ENCODE measurements at places on chromosomes 13 and 19.

- DNase-seq, result no peak
Measured at GRCh38 chr13:28442839-28443238, 52.1 kb downstream of the FLT1 start.

GRCh38 chr19:33811246-33811645, 14.6 kb downstream of the KCTD15 start:
- no peak for DNase-seq

DNA sequence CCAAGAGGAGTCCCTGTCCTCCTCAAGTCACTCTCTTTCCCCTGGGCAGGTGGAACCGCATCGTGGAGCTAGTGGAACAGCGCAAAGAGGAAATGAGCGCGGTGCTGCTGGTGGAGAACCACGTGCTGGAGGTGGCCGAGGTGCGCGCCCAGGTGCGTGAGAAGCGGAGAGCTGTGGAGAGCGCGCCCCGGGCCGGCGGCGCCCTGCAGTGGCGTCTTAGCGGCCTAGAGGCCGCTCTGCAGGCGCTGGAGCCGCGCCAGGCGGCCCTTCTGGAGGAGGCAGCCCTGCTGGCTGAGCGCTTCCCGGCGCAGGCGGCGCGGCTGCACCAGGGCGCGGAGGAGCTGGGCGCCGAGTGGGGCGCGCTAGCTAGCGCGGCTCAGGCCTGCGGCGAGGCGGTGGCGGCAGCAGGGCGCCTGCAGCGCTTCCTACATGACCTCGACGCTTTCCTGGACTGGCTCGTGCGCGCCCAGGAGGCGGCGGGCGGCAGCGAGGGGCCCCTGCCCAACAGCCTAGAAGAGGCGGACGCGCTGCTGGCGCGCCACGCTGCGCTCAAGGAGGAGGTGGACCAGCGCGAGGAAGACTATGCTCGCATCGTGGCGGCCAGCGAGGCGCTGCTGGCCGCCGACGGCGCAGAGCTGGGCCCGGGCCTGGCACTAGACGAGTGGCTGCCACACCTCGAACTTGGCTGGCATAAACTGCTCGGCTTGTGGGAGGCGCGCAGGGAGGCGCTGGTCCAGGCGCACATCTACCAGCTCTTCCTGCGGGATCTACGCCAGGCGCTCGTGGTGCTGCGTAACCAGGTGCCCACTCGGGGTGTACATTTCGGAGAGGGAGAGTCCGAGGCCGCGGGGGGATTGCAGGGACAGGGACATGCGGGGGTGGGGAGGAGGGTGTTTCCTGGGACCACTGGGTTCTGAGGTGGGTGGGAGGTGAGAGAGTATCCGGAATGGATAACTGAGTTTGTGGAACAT, 52.8 kb downstream of the SPTBN4 start:
- DNase-seq, result no peak

- DNase-seq, result no peak
Measured at GRCh38 chr13:79281339-79281747, 124.7 kb downstream of the RBM26 start.

DNA sequence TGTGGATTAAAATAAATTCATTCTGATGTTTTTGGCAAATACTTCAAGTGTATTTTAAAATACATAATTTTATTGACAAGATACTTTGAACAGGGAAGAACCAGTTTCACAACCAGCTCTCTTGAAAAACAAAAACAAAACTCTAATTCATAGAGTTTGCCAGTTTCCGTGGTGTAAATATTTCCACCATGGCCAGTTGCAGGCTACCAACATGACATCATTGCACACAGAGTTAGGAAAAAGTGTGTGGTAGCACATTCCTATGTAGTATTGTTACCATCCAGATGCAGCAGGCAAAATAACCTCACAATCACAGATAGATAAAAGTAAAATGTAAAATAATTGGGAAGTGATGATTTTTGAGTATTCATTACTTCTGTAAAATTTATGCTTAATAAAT, 7.7 kb upstream of the RNF113B start:
- no peak for DNase-seq

GRCh38 chr19:35609851-35610353, 2.6 kb upstream of the HAUS5 start:
- no peak for DNase-seq

DNA sequence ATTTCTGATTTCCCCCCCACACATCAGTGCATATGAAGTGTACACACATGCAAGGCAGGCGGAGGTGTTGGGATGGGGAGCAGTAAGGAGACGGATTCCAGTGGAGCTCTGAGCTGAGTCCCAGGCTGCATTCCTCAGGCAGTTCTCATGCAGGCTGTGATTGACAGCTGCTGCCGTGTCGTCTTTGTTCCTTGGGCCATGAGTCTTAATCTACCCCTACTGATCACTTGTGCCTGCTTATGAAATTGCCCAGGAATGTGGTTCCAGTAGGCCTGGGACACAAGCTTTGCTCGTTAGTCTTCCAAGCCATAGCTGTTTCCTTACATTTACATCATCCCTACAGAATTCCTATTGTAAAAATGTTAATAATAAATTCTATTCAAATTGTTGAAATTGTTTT, 1241.9 kb downstream of the UQCRFS1 start:
- no peak for DNase-seq

- DNase-seq, result no peak
Measured at GRCh38 chr13:46738055-46738454, 58.9 kb downstream of the ESD start.

DNA sequence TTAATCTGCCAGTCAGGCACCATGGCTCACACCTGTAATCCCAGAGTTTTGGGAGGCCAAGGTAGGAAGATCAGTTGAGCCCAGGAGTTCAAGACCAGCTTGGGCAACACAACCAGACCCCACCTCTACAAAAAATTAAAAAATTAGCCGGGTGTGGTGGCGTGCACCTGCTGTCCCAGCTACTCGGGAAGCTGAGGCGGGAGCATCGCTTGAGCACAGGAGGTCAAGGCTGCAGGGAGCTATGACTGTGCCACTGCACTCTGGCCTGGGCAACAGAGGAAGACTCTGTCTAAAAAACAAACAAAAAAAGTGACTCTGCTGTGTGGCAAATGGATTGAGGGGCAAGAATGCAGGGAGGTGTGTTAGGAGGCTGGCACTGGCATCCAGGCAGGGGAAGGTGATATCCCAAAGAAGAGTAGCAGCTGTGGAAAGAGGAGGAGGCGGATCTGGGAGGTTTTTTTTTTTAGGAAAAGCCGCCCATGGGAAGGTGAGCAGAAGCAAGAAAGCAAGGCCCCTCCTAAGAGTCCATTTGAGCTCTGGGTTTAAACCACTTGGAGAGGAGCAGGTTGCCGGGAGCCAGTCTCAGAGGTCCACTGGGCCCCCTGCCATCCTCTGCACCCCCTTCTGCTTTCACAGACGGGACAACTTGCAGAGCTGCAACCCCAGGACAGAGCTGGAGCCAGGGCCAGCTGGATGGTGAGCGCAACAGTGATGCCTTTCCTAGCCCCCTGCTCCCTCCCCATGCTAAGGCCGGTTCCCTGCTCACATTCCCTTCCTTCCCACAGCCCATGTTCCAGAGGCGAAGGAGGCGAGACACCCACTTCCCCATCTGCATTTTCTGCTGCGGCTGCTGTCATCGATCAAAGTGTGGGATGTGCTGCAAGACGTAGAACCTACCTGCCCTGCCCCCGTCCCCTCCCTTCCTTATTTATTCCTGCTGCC, 2.1 kb downstream of the HAMP start:
- DNase-seq, result no peak

- no peak for DNase-seq
Measured at GRCh38 chr19:11067356-11068113, 21.7 kb upstream of the LDLR start.

- DNase-seq, result no peak
Measured at GRCh38 chr13:29438769-29439168, 156.7 kb downstream of the SLC7A1 start.

DNA sequence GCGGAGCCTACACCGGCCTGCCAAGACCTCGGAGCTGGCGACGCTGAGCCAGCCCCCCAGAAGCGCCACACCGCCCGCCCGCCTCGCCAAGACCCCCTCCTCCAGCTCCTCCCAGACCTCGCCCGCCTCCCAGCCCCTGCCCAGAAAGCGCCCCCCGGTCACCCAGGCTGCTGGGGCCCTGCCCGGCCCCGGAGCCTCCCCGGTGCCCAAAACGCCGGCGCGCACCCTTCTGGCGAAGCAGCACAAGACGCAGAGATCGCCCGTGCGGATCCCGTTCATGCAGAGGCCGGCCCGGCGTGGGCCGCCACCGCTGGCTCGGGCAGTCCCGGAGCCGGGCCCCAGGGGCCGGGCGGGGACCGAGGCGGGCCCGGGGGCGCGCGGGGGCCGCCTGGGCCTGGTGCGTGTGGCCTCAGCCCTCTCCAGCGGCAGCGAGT, 10.2 kb downstream of the C19orf25 start:
- DNase-seq, result no peak

DNA sequence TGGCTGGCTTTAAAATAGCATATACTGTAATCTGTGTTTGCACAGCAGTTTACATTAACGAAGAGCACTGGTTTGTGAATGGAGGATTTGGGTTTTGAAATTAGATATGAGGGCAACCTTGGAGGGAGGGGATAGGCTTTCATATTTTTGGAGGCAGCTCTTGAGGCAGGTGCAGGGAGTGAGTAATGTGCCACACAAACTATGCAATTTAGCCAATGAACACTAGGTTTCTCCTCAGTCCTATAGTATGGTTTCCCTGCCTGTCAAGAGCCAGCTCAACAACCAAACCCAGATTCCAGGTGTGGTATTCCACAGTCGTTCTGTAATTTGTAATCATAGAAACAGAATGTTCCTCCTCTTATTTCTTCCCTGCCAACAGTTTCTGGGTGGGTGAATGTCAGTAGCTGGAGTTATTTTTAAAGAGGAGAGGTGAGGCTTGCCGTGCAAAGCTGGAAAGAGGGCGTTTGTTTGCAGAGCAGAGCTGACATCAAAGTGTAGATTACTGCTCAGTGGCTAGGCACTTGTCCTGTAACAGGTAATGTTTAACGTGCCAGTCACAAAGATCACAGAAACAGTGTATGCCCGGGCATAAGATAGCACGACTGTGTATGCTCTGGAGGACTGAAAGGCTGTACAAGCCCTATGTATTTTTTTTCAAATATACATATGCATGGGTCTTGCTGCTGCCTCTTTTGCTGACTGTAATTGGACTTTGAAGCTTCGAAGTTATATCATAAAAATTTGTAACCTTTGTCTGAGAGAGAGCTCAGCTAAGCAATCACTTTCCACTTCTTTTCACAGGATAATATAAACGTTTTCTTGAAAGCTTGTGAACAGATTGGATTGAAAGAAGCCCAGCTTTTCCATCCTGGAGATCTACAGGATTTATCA, 124.2 kb downstream of the LMO7 start:
- no peak for DNase-seq

GRCh38 chr13:22193070-22193469, 522.2 kb downstream of the FGF9 start:
- no peak for DNase-seq

DNA sequence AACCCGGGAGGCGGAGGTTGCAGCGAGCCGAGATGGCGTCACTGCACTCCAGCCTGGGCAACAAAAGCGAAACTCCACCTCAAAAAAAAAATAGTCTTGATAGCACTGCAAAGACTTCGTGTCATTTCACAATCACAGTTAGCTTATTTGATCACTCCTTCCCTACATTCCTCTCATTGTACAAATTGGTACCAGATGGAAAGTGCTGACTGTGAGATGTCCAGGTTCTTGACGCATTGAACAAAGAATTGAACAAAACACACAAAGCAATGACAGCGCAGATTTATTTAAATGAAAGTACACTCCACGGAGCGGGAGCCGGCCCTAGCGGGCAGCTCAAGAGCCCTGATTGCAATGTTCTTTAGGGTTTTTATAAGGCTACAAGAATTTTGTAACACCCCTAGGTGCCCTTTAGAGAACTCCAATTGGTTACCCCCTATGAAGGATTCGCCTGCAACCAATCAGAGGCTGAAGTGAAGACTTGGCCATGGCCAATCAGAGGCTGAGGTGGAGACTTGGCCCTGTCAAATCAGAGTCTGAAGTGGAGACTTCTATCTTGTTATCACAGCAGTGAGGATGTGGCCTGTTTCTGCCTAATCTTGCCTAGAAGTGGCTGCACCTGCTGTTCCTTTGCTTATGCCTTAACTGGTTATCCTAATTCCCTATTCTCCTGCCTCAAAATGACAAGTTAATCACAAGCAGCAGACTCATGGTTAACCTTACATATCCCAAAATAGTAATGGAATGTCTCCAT, 16.7 kb downstream of the ZNF556 start:
- DNase-seq, result no peak

- no peak for DNase-seq
Measured at GRCh38 chr19:29687897-29688728, 22.9 kb downstream of the PLEKHF1 start.

GRCh38 chr19:13850910-13851733, 25.8 kb upstream of the NANOS3 start:
- no peak for DNase-seq

DNA sequence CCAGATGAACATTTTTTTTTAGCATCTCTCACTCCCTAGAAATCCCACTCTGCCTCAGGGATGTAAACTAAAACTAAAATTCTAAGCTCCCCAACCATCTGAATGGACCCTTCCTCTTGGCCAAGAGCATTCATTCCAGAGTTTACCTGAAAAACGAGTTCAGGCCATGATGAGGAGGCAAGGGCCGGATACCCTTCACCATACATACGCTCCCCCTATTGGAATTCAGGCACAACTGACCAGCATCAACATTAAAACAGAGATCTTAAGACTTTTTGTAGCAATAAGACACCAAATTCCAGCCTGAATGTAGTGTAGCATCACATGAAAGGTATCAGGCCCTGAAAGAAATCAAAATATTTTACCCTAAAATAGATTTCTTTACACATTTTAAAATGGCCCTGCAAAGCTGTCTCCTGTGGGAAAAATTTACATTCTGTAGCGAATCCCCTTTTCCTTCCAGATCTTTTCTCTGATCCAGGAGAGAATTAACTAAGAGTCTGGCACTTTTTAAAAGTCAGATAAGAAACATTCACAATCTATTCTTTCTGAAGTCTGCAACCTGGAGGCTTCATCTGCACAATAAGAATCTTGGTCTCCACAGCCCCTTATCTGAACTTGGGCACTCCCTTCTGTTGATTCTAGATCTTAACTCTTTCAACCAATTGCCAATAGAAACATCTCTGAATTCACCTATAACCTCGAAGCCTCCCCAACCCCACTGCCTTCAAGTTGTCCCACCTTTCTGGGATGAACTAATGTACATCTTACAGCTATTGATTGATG, 888.5 kb downstream of the UQCRFS1 start:
- no peak for DNase-seq

GRCh38 chr13:111213964-111214726, 99.0 kb downstream of the ARHGEF7 start:
- no peak for DNase-seq

Data from NCI-H1930 (cell line).